Stimulated activated CD4-positive, alpha-beta T cell treated with anti-CD3 and anti-CD28 coated beads, Interleukin-1b, Interleukin-23, amount 100 ng/mL, for 1 hour (primary cell): ENCODE measurements at places on chromosomes 2 and 18.

DNA sequence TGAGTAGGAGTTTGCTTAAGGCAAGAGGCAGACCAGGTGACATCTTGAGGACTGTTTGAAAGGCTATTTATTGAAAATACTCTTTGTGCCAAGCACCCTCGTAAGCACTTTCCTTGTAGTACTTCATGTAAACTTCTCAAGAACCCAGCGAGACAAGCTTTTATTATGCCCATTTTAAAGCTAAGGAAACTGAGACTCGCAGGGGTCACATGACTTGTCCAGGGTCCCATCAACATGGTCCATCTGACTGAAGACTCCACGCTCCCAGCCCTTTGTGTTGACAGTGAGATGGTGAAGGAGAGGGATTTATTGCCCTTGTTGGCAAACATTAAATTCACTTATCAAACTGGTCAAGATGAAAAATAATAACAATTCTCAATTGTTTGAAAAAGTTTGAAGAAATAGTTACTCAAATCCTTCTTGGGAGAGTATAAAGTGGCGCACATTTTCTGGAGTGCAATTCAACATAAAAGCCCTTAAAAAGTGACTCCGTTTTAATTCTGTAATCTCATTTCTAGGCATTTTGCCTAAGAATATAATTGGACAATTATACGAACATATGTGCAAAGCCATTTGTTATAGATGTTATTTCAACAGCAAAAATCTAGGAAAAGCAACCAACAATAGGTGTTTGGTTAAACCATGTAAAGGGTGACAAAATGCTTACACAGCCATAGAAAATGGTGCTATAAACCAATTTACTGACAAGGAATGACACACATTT is 270.5 kb upstream of the NCKAP5 start:
- no peak for DNase-seq

DNA sequence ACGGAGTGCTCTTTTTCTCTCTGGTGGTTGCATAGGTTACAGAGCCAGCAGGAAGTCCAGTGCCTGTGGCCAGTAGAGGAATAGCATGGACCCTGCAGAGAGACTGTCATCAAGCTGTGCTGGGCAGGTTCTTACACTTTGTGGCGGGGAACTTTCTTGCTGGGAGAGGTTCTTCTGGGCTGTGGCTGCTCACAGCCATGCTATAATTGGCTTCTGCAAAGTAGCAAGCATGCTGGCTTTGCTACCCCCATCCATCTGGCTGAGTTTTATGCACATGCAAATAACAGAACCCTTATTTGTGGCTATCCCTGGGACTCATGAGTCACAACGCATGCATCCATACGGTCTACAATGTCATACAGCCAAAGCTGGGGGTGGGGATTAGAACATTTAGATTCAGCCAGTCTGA is 68.9 kb downstream of the PLCL1 start:
- no peak for DNase-seq

GRCh38 chr18:3790703-3791102 is 340.7 kb downstream of the TGIF1 start:
- no peak for DNase-seq

DNA sequence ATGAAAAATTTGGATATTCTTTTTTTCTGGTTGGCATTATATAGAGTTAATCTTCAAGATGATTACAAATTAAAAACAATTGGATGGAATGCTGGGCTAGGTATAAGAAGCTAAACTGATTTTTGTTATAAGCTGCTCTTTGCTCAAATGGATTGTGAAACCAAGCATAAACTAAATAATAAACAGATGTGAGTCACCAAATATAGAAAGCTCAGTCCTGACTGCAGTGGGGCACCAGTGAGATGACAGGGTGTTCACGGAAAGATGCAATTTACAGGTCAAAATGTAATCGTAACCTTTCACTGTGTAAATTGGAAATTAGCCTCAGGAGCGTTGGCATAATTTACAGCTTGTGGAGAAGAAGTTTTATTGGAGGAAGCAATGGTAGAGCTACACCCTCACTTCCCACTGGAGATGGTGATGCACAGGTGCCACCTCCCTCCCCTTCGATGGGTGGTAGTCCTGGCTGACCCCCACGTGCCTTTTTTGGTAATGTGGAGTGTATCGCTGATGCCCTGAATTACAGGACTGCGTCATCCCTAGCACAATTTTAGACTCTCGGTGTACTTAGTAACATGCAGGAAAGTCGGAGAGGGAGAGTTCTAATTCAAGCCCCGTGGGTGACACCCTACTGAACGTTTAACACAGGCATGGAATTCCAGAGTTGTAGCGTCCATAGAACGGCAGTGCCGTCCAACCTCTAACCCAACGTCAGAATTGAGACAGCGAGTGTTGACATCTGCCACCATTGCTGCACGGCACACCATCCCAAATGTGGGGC is 73.9 kb upstream of the NFATC1 start:
- DNase-seq: no peak

- no peak for DNase-seq
Observed at GRCh38 chr2:146771531-146771930, 1073.3 kb upstream of the ACVR2A start.

DNA sequence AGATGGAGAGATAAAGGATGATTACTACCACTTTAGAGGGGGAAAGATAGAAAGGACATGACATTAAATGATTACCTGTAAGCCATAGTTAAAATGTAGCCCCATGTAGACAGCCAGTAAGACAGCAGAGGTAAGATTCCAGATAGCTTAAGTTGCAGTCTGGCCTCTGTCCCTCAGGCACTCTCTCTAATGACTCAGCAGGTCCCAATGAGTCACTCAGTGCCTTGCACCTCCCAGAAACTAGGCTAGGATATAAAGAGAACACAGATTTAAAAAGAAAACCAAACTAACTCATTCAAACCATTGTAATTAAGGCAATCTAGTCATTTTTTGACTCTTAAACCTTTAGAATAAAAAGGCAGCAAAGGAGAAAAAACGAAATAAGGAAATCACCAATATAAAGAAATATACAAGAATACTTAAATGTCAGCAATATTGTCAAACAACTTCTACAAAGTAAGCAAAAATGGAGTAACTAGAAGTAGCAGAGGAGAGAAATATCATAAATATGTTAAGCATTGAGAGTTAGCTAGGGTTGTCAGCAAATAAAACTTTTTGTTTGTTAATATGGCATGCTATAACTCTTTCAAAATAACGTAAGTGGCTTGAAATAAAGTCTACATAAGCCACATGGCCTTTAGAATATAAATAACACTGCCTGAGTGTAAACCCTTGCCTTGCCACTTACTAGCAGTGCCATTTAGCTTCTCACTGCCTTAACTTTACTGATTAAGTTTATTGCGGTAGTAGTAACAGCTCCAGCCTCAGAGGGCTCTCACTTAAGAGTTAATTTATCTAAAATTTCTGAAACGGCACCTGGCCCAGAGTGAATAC is 48.5 kb downstream of the SOCS6 start:
- DNase-seq: no peak

DNA sequence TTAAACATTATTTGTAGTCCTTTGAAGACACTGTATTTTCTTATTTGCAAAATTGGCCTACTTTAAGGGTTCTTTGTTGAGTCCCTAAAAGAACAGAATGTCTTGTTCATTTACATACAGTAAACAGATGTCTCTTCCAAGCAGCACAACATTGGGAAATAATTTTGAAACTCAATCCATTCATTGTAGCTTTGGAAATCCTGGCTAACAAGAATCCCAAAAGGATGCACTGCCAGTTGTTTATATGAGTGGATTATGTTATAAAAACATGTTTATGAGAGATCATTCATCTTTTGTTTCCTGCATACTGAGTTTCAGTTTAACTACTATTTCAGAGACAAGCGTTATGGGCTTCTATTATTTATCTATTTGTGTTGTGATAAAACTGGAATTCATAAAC is 499.3 kb downstream of the PID1 start:
- DNase-seq: no peak

DNA sequence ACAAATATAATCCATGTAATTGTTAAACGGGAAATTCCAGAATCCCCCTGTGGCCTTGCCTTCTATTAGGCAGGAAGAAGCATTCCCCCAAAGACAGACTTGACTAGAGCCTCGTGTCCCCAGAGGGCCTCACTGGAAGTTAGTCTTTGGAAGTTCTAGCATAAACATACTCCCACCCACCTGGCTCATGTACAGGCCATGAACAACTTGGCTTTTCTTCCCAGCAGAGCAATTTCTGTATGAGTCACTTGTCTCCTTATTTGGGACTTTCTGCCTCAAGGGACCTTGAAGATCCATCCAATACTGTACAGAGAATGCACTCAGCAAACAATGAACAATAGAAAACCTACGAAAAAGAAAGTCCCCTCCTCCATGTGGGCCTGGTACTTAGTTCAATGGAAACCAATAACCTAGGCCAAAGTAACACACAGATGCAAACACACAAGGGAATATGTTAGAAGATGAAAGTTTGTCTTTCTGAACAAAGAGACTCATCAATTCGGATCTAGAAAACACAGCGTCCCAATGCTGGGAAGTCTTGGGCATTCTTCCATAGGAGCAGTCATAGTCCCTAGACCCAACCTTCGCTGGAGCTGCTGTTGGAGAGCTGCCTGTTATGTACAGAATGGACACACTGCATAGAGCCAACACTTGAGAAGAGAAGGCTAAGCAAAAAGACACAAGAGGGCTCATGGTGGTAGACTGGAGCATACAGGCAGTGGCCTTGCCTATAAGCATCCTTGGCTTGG is 303.5 kb downstream of the HRH4 start:
- DNase-seq: no peak

DNA sequence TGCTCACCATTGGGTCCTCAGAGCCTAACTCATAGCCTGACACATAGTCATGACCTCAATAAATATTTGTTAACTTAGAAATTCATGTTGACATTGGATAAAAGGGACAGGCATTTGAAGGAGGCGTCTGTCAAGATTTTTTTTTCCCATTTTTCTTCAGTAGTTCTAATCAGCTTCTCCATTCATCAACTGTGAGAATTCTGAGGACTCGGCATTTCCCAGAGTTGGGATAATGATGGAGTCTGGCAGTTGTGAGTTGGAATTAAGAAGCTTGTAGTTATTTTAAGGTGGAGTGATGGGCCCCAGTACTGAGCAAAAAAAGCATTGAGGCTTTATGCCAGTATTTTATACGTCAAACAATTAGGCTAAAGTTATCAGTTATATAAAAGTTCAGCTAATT is 4.6 kb downstream of the SPATS2L start:
- no peak for DNase-seq

DNA sequence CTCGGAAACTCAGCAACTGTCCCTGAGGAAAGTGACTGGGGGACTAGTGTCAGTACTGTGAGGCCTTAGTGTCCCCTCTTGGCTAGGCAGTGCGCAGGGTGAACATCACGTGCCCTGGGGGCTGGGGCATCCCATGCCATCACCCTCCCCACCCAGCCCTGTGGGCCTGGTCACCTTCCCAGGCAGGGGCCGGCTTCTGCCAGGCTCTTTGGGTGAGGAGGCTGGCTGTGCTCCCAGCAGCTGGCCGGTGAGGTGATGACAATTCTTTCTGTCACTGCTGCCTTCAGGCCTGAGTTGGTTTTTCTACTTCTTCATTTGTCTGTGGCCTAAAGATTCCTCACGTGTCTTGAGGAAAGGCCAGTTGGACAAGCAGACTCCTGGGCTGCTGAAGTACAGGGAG is 180.8 kb downstream of the KLHL29 start:
- no peak for DNase-seq

DNA sequence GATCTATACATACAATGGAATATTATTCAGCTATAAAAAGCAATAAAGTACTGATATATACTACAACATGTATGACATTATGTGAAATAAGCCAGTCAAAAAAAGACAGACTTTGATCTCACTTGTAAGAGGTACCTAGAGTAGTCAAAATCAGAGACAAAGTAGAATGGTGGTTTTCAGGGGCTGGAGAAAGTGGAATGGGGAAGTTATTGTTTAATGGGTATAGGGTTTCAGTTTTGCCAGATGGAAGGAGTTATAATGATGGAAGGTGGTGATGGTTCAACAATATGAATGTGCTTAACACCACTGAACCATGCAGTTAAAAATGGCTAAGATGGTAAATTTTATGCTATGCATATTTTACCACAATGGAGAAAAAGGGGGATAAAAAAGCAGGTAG is 6.3 kb downstream of the COBLL1 start:
- DNase-seq: no peak

GRCh38 chr2:220353897-220354296 is 726.5 kb downstream of the SLC4A3 start:
- DNase-seq: no peak

DNA sequence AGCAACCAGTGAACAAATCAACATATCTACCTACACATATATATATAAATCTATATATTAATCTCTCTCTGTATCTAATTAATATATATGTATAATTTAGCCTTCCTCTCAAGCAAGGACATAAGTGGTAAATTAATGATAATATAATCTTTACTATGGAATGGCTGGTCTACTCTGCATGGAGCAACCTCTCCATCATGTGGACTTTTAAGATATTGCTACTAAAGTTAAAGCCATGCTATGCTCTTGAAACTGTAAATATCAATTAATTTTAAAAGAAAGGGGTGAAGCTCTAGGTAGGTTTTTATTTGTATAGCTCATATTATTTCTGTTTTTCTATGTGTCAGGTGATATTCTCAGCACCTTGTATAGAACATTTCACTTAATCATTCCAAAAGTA is 147.0 kb downstream of the PPP1R1C start:
- no peak for DNase-seq

DNA sequence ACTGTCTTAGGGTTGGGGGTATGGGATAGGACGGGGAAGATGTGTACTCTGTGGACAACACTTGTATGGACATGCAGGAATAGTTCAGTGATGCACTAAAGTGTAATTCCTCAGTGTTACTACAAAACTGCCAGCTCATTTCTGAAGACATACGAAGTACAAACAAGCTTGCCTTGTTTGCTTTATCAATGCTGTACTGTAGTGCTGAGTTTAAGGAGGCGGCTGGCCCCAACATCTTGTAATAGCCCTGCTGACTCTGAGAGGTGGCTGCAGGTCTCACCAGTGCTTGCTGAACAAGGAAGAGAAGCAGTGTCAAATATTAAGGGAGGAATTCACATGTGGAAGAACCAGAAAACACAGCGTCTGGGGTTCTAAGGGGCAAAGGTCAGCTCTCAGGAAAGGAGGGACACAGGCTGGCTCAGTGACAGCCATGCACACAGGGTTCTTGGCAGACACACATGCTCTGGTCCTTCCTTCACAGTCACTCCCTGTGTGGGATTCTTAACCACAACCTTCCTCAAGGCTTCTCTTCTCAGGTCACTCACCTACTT is 39.8 kb upstream of the EVA1A start:
- DNase-seq: no peak

GRCh38 chr2:179837408-179837807 is 24.0 kb downstream of the ZNF385B start:
- DNase-seq: no peak
